Left ventricle myocardium superior (tissue), 1 donor: ENCODE measurements at places on chromosomes 4 and X. TPM values are rescaled to one million over a fixed set of nuclear protein-coding genes. Genes with fewer than 3 reads are reported as not detected.

TIGD4 gene
- total RNA-seq: 0.10 TPM

SPANXA1 gene
- not detected for total RNA-seq

SYNPO2 gene
- 188 TPM for total RNA-seq

PLK4 gene
- 1.3 TPM for total RNA-seq

GABRB1 gene
- total RNA-seq: 4.0 TPM

DKK2 gene
- 0.64 TPM for total RNA-seq

PAGE2B gene
- not detected for total RNA-seq

HPGDS gene
- total RNA-seq: 3.5 TPM

DUX4 gene
- total RNA-seq: not detected

GRCh38 chr4:52038103-52038912, at the start of gene SGCB:
TSS of gene SGCB (minus strand) at chr4:52038299. CDS start at chr4:52038259, 40 bp downstream.
- DNase-seq: peak; percentile 87

DNA sequence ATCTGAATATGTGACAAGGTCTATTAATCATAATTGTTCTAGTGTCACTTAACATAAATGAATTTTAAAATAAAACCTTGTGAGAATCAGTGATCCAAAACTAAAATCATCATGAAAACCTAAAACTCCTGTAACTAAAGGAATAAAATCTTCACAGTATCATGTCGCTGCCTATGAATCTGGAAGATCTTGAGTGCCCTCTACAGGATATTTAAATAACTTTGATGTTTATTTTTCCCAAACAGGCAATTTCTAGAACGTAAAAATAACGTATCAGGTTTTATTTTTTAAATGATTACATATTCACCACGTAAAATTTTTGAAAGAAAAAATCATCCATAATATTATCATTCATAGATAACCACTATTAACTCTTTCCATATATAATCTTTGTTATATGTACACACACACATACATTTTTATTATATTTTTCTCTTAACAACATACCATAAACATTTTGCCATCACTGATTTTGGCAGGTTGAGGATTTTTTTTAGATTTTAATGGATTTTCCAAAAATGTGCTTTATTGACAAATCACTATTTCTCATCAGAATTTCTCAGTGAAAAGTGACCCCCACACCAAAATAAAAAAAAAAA, 79.6 kb downstream of the COMMD8 start:
- DNase-seq: no peak

DNA sequence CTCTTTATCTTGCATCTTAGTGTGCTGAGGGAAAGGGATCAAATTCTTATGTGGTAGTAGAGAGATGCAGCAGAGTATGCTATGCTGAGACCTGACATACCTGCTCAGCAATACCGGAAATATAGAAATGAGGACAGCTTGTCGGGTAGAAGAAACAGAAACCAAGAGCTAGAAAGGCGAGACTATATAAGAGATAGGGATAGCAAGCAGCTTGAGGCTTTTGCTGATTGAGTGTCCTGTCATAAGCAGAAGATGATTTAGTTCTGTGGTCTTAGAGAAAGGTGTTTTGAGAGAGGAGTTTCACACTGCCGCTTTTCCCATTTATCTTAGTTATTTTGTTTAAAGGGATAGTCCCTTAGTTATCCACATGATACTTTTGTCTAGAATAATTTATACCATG, 31.7 kb downstream of the USP9X start:
- DNase-seq: no peak

DNA sequence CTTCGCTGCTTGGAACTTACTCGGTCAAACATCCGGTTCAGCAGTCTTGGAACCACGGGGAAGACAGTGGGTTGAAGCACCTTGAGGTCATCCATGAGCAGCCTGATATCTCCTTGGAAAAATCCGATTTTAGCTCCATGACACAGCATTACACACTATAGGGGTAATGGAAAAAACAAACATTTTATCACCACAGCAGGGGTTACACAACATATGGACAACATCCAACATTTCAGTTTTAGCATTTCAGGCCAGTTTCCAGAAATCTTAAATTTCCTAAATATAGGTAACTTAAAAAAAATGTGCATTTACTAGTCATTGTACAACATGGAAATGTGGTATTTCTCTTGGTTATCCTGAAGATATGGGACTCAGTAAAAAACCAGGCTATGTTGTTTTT, 34.4 kb upstream of the CENPU start:
- no peak for DNase-seq

DNA sequence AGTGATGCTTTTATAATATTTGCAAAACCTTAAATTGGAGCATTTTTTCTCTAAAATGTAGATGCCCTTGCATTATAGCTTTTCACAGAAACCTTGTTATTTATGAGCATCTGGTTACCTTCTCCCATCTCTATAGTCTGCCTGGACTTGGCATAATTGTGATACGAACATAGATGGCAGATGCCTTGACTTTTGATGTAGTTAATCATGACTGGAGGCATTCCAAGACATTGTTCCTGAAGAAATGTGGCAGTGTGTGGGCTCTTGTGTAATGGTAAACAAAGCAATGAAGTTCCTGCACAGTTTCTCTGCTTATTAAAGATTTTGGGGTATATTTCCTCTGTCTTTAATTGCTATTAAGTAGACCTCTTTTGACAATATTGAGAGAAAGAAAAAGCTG, 500.1 kb downstream of the PCDH19 start:
- DNase-seq: no peak

GRCh38 chr4:5368426-5368825, 317.1 kb downstream of the STK32B start:
- no peak for DNase-seq

DNA sequence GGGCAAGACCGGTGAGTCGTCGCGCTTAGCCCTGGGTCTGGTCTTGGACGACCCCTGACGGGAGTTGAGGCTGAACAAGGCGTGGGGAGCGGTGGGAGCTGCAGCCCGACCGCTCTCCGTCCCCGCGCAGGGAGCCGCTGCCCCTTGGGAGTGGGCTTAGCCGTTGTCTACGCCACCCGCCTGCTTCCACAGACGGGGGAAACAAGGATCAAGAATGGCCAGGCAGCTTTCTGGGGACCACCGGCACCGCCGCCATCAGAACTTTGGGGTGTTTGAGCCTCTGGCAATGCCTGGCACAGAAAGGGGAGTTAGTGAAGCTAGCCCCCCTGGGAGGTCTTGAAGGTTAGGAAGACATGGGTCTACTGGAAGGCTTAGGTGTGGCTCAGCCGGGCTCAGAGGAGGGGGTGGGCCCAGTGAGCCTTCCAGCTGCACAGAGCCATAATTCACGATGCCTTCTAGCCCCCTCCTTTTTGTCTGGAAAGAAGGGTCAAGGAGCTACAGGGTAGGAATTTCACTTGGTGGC, 583 bp downstream of the RASL11B start:
- DNase-seq: no peak

- DNase-seq: no peak
These were observed 196.7 kb downstream of the HS3ST1 start for GRCh38 chr4:11232015-11232414.

- DNase-seq: no peak
These were observed 5.4 kb upstream of the FNIP2 start for GRCh38 chr4:158763462-158763861.

DNA sequence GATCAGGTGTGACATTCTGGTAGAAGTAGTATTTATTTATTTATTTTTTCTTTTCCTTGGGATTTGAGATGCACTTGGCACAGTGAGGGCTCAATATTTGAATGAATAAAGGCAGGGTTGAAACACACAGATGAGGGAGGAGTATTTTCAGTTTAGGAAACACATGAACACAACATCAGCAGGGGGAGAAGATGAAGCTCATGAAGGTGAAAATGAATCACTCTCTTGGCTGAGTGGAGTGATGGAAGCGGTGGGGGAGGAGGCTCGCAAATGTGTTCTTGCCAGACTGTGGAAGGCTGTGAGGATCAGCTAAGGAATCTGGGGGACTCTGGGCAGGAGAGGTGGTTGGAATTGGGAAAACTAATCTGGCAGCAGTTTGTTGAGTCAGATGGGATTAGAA, 55.3 kb downstream of the ARHGAP10 start:
- no peak for DNase-seq

GRCh38 chr4:181507180-181507835, 735.9 kb upstream of the TENM3 start:
- DNase-seq: no peak

DNA sequence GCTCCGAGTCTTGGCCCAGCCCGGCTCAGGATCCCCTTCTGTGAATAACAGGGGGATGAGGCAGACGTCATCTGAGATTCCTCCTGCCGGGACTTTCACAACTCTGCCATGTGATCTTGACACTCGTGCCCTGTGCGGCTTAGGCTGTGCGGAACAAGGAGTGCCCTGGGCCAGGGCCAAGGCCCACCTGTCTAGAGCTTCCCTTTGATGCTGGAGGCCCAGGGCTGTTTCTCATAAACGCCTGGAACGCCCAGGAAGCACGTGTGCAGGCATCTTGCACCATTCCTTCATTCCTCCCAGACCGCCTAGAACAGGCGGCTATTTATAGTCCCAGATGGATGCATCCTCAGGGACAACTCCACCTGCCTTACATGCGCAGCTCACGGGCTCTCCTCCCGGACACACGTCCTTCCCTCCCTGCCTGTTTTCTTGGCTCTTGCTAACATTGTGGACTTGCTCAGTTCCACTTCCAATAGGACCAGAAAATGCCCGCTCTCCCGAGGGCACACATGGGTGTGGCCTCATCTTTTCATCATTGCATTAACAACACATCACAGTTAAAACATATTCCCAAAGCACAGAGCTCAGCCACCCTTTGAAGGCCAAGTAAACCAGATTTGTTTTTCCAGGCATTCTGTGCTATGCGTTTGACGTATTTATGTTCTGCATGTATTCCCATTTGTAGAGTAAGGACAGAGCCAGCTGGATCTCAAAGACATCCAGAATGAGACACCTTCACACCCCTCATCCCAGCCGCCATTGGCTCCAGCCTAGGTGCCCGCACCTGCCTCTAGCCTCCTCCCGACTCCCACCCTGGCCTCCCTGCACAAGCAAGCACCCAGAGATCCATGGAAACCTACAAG, 57.2 kb downstream of the ABLIM2 start:
- peak; percentile 57 for DNase-seq

DNA sequence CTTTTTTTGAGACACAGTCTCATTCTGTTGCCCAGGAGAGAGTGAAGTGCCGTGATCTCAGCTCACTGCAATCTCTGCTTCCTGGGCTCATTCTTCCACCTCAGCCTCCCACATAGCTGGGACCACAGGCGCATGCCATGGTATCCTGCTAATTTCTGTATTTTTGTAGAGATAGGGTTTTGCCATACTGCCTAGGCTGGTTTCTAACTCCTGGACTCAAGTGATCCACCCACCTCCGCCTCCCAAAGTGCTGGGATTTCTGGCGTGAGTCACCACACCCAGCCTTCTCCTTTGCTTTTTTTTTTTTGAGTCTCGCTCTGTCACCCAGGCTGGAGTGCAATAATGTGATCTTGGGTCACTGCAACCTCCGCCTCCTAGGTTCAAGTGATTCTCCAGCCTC, 94.1 kb downstream of the PDS5A start:
- no peak for DNase-seq

DNA sequence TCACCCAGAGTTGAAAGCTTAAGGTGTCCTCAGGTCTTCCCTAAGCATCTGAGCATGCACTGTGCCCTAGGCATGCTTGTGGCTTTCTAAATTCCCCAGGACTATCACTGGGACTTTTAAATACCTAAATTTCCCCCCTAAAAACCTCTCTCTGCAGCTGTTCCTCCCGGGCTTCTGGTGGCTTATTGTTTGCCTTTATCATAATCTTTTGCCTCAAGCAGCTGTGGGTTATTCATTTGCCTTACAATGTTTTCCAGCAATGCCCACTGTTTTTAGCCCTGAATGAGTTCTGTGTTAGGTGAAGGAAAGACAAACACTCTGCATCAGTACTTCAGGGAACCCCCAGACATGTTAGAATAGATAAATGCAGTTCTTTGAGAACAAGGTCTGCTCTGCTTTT, 455.0 kb downstream of the ZIC3 start:
- no peak for DNase-seq

GRCh38 chrX:55738969-55739368, 21.4 kb downstream of the RRAGB start:
- DNase-seq: no peak

- DNase-seq: no peak
These were observed 4.6 kb upstream of the CDKL2 start for GRCh38 chr4:75634951-75635350.

DNA sequence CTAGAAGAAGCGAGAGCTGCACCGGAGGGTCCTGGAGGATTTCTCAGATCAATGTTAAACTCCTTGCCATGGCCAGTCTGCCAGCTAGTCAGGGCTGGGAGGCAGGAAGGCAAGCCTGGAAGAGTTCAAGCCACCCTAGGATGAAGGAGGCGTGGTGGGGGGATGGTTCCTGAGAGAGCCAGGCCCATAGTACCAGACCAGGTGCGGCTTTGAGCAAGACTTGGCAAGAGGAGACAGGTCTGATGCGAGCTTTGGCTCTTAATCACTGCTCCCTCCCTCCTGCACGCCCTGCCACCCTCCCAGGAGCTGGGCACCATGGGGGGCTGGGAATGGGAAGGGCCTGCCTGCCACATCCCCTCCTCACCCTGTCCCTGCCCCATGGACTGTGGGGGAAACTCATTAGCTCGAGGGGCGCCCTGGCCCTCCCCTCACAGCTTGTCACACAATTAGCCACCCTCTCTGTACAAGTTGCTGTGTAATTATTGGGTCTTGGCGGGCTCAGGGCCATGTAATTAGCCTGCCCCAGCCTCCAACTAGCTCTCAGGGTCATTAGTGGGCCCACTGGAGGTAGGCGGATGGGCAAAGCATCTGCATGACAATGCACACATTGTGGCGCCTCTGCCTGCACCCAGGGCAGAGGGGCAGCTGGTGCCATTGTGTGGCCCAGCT, 50.3 kb downstream of the EFNB1 start:
- no peak for DNase-seq

DNA sequence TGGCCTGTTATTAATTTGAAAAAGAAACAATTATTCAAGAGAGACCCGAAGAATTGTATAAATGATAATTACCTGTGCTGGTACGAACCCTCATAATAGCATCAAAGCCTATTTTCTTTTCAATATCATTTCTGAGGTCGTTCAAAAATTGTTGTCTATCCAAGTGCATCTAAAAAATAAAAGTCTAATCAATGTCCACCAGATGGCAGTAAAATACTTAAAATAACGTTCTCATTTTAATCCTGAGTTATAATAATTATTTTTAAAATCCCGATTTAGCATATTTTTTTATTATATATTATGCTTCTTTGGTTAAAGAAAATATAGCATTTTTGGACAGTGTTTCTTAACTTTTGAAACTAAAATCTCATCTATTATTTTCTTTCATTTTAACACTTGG, 55.7 kb downstream of the METTL14 start:
- no peak for DNase-seq

- DNase-seq: no peak
These were observed 4.9 kb downstream of the STATH start for GRCh38 chr4:70000711-70001110.
